ENCODE measurements at places on chromosomes 12 and 14. TPM values are rescaled to one million over a fixed set of nuclear protein-coding genes. Genes with fewer than 3 reads are reported as not detected.

- DNase-seq = no peak
- H3K36me3 ChIP-seq = no peaks in the 10 kb centered on the region
- peaks cover 51% of the 10 kb centered on the region for H3K27me3 ChIP-seq
- no peak overlapping the region for H3K27ac ChIP-seq
- H3K4me3 ChIP-seq = no peak overlapping the region
Measured at GRCh38 chr14:21921453-21921852, 247.8 kb upstream of the OR4E1 start.

- no peak for DNase-seq
- no peak overlapping the region for H3K27ac ChIP-seq
- H3K27me3 ChIP-seq = no peaks in the 10 kb centered on the region
Measured at GRCh38 chr14:96221841-96222240, 17.2 kb downstream of the BDKRB2 start.

- H3K27me3 ChIP-seq = peaks cover 2% of the 10 kb centered on the region
- no peak overlapping the region for H3K27ac ChIP-seq
- H3K4me3 ChIP-seq = no peak overlapping the region
- H3K4me1 ChIP-seq = no peaks in the 10 kb centered on the region
Measured at GRCh38 chr12:118521036-118521370, 144.6 kb downstream of the SUDS3 start.

GRCh38 chr14:68374682-68375081 lies 418.2 kb downstream of the ZFP36L1 start:
- DNase-seq = no peak
- no peak overlapping the region for H3K4me3 ChIP-seq
- peaks cover 35% of the 10 kb centered on the region for H3K4me1 ChIP-seq
- no peaks in the 10 kb centered on the region for H3K27me3 ChIP-seq
- H3K36me3 ChIP-seq = peaks cover 10% of the 10 kb centered on the region

DNA sequence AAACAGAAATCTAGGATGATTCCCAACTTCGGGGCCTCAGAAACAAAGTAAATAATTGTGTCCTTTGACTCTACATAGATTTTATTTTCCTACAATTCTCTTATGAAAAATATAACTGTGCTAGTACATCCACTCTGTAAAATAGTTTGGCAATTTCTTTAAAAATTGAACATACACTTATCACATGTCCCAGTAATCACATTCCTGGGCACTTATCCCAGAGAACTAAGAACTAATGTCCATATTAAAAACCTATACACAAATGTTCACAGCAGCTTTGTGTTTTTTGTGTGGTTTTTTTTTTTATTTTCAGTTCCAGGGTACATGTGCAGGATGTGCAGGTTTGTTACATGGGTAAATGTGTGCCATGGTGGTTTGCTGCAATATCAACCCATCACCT lies 99.0 kb downstream of the KCNH5 start:
- H3K4me1 ChIP-seq = peaks cover 7% of the 10 kb centered on the region
- no peak for DNase-seq
- no peaks in the 10 kb centered on the region for H3K27me3 ChIP-seq
- H3K27ac ChIP-seq = no peak overlapping the region

DNA sequence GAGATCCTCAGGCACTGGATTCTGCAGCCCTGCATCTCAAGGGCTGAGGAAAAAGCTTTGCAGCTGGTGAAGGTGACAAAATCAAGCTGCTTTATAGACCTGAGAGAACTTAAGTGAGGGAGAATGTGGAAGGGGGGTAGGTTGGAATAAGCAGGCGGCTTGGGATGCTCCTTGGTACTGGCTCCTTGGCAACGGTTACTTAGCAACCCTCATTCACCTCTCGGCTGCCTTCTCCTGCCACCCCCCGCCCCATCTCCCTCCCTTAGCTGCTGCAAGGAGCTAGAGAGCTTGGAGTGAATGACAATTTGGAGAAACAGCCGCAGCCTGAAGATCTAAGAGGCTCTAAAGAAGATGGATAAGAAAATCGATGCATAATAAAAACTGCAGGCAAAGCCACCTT lies 44.1 kb upstream of the CISTR start:
- peaks cover 51% of the 10 kb centered on the region for H3K27me3 ChIP-seq
- H3K36me3 ChIP-seq = no peaks in the 10 kb centered on the region
- no peak for DNase-seq
- no peak overlapping the region for H3K27ac ChIP-seq
- no peak overlapping the region for H3K4me3 ChIP-seq

GRCh38 chr12:53492188-53492587 lies 7.1 kb downstream of the MAP3K12 start:
- H3K4me1 ChIP-seq = peaks cover 36% of the 10 kb centered on the region

DNA sequence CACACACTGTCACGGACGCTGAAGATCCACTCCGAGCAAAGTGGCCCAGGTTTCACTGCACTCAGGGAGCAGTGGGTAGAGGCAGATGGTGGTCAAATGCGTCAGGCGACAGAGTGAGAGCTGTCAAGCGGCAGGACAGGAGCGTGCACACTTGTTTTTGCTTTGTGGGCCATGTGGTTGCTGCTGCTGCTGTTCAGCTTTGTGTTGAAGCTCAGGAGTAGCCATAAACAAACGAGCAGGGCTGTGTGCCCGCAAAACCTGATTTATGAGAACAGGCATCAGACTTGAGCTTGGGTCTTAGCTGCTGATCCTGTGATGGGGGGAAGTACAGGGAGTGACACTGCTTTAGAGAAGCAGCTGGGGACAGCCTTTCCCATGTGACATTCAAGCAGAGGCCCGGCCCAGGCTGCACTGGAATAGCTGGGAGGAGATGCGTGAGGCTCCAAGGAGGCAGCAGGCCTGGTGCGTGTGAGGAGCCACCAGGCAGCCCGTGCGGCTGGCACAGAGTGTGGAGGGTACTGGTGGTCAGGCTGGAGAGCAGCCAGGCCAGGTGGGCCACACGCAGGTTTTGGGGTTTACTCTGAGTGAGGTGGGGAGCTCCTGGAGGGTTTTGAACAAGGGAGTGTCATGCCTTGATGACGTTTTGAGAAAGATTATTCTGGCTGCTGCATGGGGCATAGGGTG lies 31.1 kb upstream of the ASPG start:
- peaks cover 36% of the 10 kb centered on the region for H3K27me3 ChIP-seq
- no peak overlapping the region for H3K4me3 ChIP-seq
- H3K4me1 ChIP-seq = no peaks in the 10 kb centered on the region
- no peaks in the 10 kb centered on the region for H3K36me3 ChIP-seq
- DNase-seq = no peak
- H3K27ac ChIP-seq = no peak overlapping the region

- peak overlapping the region; percentile 23 for H3K27ac ChIP-seq
- H3K4me1 ChIP-seq = peaks cover 40% of the 10 kb centered on the region
- H3K27me3 ChIP-seq = no peaks in the 10 kb centered on the region
- peaks cover 5% of the 10 kb centered on the region for H3K36me3 ChIP-seq
Measured at GRCh38 chr12:65568517-65568916, 255.8 kb upstream of the HMGA2 start.

GRCh38 chr14:69327507-69327906 lies 67.5 kb downstream of the GALNT16 start:
- H3K4me3 ChIP-seq = no peak overlapping the region
- H3K36me3 ChIP-seq = peaks cover 2% of the 10 kb centered on the region
- no peaks in the 10 kb centered on the region for H3K27me3 ChIP-seq
- DNase-seq = no peak

GRCh38 chr12:124592481-124593160 lies 25.2 kb upstream of the NCOR2 start:
- H3K27ac ChIP-seq = no peak overlapping the region
- no peak overlapping the region for H3K4me3 ChIP-seq
- H3K27me3 ChIP-seq = no peaks in the 10 kb centered on the region

DNA sequence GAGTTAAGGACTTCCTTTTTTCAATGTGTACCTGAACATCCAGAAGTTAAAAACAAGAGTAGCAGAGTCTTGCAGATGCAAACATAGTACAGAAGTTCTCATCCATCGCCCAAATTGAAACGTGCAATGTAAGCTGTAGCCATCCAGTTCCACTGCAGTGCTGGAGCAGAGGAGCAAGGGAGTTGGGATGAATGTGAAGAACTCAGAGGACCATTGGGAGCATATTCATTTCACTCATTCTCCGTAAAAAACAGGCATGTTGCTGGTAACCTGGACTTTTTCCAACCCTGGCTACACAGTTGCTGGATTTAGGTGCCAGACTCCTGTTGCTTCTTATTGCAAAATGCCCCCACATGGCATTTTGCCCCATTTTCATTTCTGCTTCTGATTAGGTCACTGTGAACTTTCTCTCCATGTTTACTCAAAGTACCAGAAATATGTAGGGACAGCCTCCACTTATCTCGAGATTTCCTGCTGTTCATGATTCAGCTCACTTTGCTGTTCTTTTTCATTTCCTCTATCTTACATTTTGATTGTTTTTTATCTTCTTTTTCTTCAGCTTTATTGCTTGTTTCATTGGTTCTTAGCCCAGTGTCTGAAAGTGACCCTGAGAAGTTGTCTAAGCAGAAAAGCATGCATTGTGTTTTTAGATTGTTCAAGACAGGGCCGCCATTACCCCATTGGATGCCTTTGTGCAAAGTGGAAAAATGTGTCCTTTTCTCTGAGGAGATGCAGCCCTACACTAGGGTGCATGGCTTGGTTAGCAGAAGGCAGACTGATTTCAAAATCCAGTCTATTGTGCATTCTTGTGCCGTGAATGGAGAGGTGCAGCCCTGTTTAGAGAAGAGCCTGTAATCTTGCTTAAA lies 109.0 kb upstream of the AMIGO2 start:
- no peak overlapping the region for H3K4me3 ChIP-seq
- H3K36me3 ChIP-seq = no peaks in the 10 kb centered on the region
- peaks cover 15% of the 10 kb centered on the region for H3K4me1 ChIP-seq
- no peak for DNase-seq

DNA sequence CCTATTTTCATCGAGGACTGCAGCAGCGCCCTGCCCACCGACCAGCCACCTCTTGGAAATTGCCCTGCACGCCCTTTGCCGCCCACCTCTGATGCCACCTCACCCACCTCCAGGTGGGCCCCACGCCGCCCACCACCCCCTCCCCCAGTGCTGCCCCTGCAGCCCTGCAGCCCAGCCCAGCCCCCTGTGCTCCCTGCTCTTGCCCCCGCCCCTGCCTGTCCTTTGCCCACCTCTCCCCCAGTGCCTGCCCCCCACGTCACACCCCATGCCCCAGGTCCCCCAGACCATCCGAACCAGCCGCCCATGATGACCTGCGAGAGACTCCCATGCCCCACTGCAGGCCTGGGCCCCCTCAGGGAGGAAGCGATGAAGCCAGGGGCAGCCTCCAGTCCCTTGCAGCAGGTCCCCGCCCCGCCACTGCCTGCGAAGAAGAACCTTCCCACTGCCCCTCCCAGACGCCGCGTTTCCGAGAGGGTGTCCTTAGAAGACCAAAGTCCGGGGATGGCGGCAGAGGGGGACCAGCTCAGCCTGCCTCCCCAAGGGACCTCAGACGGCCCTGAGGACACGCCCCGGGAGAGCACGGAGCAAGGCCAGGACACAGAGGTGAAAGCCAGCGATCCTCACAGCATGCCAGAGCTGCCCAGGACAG lies 96.5 kb downstream of the LGMN start:
- no peaks in the 10 kb centered on the region for H3K27me3 ChIP-seq
- no peak overlapping the region for H3K4me3 ChIP-seq
- H3K36me3 ChIP-seq = no peaks in the 10 kb centered on the region
- peaks cover 3% of the 10 kb centered on the region for H3K4me1 ChIP-seq

GRCh38 chr14:20417250-20418186 lies 4.2 kb upstream of the TEP1 start:
- H3K27me3 ChIP-seq = peaks cover 3% of the 10 kb centered on the region
- no peaks in the 10 kb centered on the region for H3K36me3 ChIP-seq
- DNase-seq = no peak

- H3K4me3 ChIP-seq = no peak overlapping the region
- peaks cover 9% of the 10 kb centered on the region for H3K36me3 ChIP-seq
- no peak overlapping the region for H3K27ac ChIP-seq
- no peak for DNase-seq
Measured at GRCh38 chr14:29668201-29668600, 259.4 kb downstream of the PRKD1 start.

DNA sequence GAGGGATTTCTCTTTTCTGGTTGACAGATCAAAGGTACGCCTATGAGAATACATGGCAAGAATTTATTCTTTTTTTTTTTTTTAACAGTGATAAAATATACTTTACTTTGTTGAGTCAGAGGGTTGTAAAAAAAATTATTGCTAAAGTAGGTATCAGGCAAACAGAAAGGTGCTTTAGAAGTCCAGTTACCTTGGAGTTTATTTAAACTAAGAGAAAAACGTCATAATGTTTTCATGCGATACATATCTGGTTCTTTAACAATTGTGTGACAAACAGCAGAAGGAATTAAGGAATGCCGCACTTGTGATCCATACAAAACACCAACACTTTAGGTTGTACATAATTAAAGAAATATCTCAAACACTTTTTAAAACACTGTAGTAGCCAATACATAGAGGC lies 94.2 kb downstream of the BORCS5 start:
- no peak overlapping the region for H3K4me3 ChIP-seq
- H3K36me3 ChIP-seq = no peaks in the 10 kb centered on the region
- DNase-seq = no peak
- H3K4me1 ChIP-seq = peaks cover 9% of the 10 kb centered on the region

DNA sequence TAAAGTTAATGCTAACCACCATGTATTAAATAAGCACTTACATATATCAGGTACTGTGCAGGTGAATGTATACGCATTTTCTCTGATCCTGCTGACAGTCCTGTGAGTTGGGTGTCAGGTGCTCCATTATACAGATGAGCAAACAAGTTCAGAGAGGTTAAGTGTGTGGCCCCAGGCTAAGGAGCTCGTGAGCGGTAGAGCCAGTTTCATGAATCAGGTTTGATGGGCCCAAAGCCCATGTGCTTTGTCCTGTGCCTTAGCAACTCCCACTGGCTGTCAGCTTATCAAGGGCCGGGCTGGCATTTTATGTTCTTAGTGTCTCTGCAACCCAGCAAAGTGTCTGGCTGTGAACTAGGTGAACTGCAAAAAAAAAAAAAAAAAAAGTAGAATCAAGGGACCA lies 701.2 kb upstream of the TBX3 start:
- no peak for DNase-seq
- peaks cover 68% of the 10 kb centered on the region for H3K4me1 ChIP-seq
- no peaks in the 10 kb centered on the region for H3K27me3 ChIP-seq
- H3K36me3 ChIP-seq = peaks cover 1% of the 10 kb centered on the region

- H3K27me3 ChIP-seq = no peaks in the 10 kb centered on the region
- peaks cover 11% of the 10 kb centered on the region for H3K4me1 ChIP-seq
- H3K4me3 ChIP-seq = no peak overlapping the region
- H3K27ac ChIP-seq = no peak overlapping the region
Measured at GRCh38 chr12:132803125-132803524, 25.5 kb downstream of the GOLGA3 start.

The EGLN3 gene
- 9.6 TPM for total RNA-seq

The SERPINA4 gene
- not detected for total RNA-seq

The KCTD10 gene
- total RNA-seq = 54.8 TPM

The OR4K13 gene
- not detected for total RNA-seq

The BHLHE41 gene
- total RNA-seq = 5.7 TPM

The RAD51AP1 gene
- total RNA-seq = 16.3 TPM

The ADAMTS20 gene
- total RNA-seq = 1.6 TPM

The TEX22 gene
- 4.5 TPM for total RNA-seq

The PDE3A gene
- 12.7 TPM for total RNA-seq

The HOXC13 gene
- 0.61 TPM for total RNA-seq
